M059J (cell line): ENCODE measurements at places on chromosomes 5 and 9.

DNA sequence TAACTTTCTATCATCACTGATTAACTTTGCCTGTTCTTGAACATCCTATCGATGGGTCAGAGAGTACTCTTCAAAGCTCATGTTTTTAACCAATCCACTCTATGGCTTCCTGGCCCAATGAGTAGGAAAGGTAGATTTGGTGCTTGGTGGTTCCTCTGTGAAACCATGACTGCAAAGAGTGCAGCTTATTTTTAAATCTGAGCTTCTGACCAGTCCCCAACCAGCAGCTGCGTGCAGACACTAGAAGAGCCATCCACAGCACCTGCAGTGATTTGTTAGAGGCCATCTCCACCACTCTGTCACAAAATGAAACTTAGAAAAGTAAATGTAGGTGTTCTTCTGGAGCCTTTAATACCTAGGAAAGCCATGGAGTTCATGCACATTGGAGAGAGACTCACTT lies 107.3 kb upstream of the WWC1 start:
- no peak for DNase-seq

GRCh38 chr5:148910686-148911361 lies 84.4 kb downstream of the ADRB2 start:
- DNase-seq = peak; percentile 93

DNA sequence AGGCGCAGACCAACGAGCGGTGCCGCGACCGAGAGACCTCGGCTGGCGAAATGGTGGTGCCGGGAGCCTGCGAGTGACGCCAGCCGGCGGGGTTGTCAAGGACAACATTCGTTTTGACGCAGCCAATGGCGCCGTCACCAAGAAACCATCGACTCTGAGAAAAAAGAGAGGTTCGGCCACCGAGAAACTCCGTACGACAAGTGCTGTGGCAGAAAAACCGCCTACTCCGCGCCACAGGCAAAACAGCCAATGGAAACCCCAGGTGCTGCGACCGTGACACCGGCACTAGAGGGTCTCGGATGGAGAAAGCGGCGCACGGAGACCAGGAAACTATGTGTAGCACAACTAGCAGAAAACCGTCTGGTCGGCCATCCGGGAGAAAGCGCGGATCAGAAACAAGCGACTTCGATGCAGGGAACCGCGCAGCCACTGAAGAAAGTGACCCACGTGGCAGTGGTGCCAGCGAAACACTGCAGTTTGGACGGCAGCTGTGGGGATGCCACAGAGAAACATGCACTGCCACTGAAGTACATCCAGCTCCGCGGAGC lies 88.8 kb downstream of the ANXA2R start:
- DNase-seq = peak; percentile 68

GRCh38 chr5:97412959-97413358 lies 229.9 kb upstream of the RIOK2 start:
- no peak for DNase-seq

GRCh38 chr5:86507574-86507973 lies 110.2 kb upstream of the COX7C start:
- DNase-seq = no peak
